ENCODE measurements at places on chromosomes 7 and 10.

DNA sequence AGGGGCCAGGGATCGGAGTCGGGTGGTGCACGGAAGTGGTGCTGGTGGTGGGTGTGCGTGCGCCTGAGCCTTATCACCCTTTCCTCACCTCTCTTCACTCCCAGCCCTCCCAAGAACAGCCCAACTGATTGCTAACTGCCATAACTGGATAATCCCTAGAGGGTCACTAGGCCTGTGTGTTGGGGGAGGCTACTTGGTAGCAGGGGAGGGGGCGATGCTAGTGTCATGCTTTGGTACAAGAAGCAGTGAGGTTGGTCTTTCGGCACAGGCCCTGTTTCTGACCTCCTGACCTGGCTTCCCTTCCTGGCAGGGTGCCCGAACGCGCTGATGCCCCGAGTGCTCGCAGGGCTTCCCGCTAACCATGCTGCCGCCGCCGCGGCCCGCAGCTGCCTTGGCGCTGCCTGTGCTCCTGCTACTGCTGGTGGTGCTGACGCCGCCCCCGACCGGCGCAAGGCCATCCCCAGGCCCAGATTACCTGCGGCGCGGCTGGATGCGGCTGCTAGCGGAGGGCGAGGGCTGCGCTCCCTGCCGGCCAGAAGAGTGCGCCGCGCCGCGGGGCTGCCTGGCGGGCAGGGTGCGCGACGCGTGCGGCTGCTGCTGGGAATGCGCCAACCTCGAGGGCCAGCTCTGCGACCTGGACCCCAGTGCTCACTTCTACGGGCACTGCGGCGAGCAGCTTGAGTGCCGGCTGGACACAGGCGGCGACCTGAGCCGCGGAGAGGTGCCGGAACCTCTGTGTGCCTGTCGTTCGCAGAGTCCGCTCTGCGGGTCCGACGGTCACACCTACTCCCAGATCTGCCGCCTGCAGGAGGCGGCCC, 652 bp downstream of the KAZALD1 start:
- DNase-seq, result peak; percentile 35

- DNase-seq, result no peak
Measured at GRCh38 chr10:89120931-89121763, 86.0 kb downstream of the CH25H start.

DNA sequence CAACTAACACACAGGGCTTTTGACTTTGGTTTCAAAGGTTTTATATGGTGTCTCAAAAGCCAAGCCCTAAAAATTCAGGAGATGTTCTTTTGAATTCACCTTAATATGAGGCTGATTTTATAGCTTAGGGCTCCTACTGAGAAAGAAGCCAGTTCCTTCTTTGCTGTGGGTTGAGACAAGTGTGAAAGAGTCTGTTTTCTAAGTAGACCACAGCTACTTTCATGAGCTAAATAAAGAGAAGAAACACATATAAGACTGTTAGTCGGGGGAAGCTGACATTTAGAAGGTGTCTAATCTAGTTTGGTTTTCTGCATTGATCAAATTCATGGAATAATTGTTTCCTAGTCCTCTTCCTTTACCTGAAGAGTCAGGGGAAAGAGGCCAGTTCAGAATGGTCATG, 332.1 kb upstream of the CELF2 start:
- DNase-seq, result no peak

DNA sequence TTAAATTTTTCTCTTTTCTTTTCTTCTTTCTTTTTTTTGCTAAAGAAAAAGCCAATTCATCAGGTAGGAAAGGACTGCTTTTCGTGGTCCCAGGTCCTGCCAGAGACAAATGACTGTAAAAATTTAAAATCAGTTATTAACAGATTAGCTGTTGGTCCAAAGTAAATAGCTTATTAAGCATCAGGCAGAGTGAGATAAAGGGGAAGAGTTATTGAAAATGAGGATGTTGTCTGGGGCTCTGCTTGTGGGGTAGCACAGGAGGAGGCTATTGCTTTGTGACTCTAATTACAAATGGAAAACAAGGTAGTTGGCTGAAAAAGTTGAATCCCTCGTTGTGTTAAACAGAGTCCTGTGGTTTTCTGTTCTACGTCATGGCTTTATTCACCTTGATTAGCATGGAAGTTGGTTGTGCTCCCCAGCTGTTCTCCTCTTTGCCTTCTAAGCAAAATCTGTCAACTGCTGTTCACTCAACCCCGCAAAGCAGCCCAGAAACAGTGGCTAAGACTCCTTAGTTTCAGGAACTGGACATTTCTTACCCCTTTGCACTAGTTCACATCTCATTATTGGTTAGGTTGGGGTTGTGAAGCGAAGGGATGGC, 128.9 kb downstream of the SNX10 start:
- no peak for DNase-seq

- DNase-seq, result no peak
Measured at GRCh38 chr7:47380325-47381133, 201.4 kb downstream of the TNS3 start.

DNA sequence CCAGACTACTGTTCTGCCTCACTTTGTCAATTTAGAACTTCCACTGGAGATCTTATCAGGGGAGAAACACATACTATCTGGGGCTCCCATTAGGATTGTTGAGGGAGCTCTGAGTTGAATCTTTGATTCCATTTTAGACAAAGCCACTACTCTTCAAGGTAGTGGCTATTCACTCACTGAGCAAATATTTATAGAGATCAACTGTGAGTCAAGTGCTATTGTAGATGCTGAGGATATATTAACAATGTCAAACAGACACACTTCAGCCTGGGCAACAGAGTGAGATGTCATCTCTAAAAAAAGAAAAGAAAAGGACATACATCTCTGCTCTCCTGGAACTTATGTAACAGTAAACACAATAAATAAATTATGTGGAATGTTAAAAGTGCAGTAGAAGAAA, 315.3 kb downstream of the PTEN start:
- DNase-seq, result no peak

GRCh38 chr7:50418526-50419290, 31.4 kb downstream of the FIGNL1 start:
- DNase-seq, result no peak

DNA sequence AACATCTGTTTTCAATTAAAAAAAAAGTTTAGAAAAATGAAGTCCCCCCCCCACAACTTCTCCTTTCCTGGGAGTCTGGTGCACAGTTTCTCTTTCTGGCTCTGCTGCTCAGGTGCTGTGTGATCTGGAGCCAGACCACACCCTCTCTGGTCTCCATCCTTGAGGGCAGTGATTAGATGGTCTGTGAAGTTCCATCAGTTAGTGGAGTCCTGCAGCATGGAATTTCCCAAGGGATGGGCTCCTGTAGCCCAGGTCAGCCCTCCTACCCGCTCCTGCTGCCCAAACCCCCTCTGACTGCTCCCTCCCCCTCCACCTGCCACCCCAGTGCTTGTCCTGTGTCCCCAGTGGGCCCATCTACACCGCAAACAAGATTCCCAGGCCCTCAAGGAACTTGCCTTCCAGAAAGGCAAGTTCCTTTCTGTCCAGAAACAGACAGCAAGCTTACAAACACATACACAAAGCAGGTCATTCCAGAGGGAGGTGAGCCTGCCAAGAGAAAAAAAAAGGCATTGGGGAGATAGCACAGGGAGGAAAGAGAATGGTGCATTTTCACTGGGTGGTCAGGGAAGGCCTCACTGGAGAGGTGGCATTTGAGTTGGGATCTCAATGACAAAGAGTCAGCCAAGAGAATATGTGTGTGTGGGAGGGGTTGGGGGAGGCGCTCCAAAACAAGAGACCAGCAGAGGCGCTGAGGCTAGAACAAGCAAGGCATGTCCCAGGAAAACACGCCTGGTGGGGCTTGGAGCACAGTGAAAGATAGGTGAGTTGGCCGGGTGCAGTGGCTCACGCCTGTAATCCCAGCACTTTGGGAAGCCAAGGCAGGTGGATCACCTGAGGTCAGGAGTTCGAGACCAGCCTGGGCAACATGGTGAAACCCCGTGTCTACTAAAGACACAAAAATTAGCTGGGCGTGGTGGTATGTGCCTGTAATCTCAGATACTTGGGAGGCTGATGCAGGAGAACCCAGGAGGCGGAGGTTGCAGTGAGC, 49.5 kb upstream of the SLC29A3 start:
- DNase-seq, result peak; percentile 15

DNA sequence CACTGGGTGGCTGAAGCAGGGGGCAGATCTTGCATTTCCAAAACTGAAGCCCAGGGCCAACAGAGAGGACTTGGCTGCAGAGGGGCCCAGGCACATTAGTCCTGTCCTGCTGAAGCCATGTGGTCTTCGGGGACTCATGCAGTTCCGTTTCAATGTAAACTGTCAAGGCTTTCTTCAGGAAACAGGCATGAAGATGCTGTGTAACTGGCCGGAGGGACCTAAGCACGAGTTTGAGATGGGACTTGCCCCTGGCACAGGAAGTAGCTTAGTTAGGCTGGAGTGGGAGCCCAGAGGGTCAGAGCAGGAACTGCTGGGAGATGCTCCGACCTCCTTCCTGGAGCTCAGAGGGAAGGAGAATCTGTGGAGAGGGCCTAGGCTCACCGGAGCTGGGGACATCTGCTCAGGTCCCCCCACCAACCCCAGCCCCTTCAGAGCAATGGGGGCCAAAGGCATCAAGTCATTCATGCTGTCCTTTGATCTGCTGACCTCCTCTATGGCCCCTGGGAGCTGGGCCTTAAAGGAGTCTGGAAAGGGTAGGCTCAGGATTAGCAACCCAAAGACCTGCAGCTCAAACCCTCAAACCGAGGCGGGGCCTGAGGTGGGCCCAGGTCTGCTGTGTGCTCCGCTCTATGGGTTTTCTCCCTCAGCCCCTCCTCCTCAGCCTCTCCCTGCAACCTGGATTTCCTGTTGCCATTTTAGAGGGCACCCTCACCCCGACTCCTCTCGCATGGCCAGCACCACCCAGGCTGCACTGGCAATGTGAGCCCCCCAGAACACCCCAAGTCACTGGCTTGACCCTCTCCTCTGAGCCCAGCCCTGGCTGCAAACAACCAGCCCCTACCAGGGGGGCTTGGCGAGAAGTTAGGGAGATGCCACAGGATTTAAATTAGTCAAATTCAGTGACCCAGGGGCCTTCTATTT, 4.4 kb upstream of the MNX1 start:
- DNase-seq, result no peak

- DNase-seq, result peak; percentile 19
Measured at GRCh38 chr7:114217026-114217806, 197.4 kb upstream of the FOXP2 start.

- DNase-seq, result peak; percentile 11
Measured at GRCh38 chr7:155489862-155490696, 32.1 kb downstream of the EN2 start.

- peak; percentile 71 for DNase-seq
Measured at GRCh38 chr7:142375710-142376313, 118.0 kb upstream of the PRSS58 start.

DNA sequence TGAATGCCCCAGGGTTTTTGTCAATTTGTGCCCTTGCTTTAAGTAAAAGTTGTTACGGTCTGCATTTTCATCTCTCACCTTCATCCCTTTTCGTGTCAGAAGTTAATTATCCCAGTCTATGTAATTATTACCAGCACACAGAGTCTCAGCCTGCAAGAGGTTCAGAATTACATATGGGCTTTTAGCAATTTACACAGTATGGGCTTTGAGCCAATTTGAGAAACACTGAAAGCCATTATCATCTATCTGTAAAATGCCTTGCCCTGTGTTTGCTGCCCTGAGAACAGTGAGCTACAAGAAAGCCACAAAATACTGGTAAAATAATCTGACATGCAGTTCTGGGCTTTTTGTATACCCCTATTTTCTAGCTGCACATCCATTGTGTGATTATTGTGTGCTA, 125.6 kb upstream of the STEAP4 start:
- DNase-seq, result no peak

All from fibroblast of mammary gland (primary cell).